GM12878 (cell line): ENCODE measurements at places on chromosomes 6 and 20. TPM values are rescaled to one million over a fixed set of nuclear protein-coding genes. Genes with fewer than 3 reads are reported as not detected.

GRCh38 chr20:35541118-35541782, 628 bp upstream of the ERGIC3 start:
- H3K4me1 ChIP-seq = peaks cover 12% of the 10 kb centered on the region
- no peaks in the 10 kb centered on the region for H3K27me3 ChIP-seq
- no peak for DNase-seq
- no peak overlapping the region for H3K27ac ChIP-seq
- no peaks in the 10 kb centered on the region; the same call in 1 of the 2 replicates for H3K36me3 ChIP-seq

DNA sequence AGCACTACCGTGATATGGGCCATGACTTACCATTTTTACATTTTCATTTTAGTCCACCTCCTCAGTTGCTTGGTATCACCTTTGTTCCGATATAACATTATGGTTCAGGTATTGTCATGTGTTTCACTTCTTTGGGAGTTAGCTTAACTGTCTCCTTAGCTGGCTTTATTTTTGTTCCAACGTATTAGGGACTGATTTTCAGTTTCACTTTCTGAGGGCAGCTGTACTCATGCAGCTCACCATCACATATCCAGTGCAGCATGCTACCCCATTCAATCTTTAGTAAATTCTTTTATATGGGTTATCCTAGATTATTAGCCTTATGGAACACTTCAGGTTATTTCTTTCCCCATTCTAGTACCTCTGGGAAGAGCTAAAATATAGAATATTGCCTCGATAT, 362.2 kb upstream of the IRAK1BP1 start:
- H3K27ac ChIP-seq = no peak overlapping the region
- no peak for DNase-seq
- H3K36me3 ChIP-seq = no peaks in the 10 kb centered on the region
- no peaks in the 10 kb centered on the region for H3K27me3 ChIP-seq

DNA sequence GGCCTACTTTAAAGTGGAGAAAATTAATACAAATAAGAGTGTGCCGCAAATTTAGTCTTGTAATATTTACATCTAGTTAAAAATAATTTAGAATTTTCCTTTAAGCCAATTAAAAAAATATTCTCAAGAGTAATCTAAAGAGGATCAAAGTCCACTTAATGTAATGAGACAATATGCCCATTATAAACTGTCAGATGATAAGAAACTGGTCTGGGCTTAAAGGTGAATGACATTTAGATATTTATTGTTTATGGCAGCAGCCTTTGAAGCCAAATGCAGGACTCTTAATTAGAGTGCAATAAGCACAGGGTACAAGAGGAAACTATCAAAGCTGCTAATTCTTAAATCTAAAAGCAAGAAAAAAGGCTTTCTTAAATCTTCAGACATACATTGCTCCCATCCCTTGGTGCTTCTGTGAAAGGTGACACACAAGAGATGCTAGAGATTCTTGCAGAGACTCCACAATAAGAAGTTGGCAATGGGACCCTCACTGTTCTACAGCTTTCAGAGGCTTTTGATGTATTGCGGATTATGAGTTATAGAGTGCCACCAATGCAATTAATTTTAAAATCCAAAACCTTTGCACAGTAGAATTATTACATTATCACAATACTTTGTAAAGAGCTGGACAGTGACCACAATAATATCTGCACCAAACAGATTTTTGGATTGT, 116.1 kb downstream of the MAN1A1 start:
- H3K27me3 ChIP-seq = no peaks in the 10 kb centered on the region
- no peaks in the 10 kb centered on the region for H3K36me3 ChIP-seq
- no peaks in the 10 kb centered on the region for H3K4me1 ChIP-seq
- DNase-seq = no peak

The CTAGE9 gene
- total RNA-seq = not detected in 2 replicates

DNA sequence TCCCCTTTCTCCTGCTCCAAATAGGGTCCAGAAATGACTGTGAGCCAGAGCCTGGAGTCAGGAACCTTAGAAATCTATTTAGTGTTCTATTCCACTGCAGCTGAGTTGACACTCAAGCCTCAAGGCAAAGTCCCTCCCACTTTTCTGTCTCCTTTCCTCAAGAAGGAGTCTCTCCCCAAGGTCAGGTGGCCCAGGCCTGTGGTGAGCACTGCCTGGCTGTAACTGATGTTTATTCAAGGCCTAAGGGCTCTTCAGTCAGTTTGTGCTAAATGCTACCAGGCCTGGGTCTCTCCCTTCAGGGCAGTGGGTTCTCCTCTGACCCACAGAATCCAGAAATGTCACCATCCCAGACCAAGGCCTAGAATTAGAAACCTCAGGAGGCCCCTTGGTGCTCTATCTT, 1042.9 kb upstream of the EPHA7 start:
- H3K4me3 ChIP-seq = no peak overlapping the region
- no peak overlapping the region for H3K27ac ChIP-seq
- H3K4me1 ChIP-seq = no peaks in the 10 kb centered on the region
- H3K36me3 ChIP-seq = no peaks in the 10 kb centered on the region
- no peaks in the 10 kb centered on the region for H3K27me3 ChIP-seq

DNA sequence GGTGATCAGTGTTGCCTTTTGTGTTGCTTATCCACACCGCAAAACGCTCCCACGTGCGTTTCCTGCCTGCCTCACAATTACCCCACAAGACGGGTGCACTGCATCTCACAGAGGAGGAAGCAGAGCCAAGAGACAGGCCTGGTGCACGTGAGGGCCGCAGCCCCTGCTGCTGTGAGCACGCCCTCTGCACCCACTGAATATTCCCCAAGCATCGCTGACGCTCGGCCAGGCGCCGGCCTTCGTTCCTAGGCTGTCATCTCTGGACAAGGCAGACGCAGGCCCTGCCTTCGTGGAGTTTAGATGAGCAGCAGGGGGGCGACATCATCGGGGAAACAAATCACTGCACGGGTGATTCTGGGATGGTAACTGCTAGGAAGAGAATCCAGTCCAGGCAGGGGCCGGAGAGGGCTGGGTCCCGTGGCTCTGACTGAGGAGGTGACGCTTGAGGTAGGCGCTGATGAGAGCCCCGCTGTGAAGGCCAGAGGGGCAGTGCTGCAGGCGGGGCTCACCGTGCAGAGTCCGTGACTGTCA, 162.4 kb upstream of the QKI start:
- no peaks in the 10 kb centered on the region for H3K4me1 ChIP-seq
- no peak overlapping the region for H3K27ac ChIP-seq
- H3K27me3 ChIP-seq = peaks cover 3% of the 10 kb centered on the region; the same call in 1 of the 2 replicates

The ARHGAP18 gene
- total RNA-seq = 32.3 and 35.0 TPM in 2 replicates

- peaks cover 5% of the 10 kb centered on the region; the same call in 1 of the 2 replicates for H3K36me3 ChIP-seq
- no peaks in the 10 kb centered on the region for H3K27me3 ChIP-seq
- H3K4me3 ChIP-seq = no peak overlapping the region
- peaks cover 19% of the 10 kb centered on the region for H3K4me1 ChIP-seq
Measured at GRCh38 chr20:33837096-33837830, 26.1 kb downstream of the CHMP4B start.

- H3K27ac ChIP-seq = no peak overlapping the region
- no peak overlapping the region for H3K4me3 ChIP-seq
- DNase-seq = no peak
- no peaks in the 10 kb centered on the region for H3K27me3 ChIP-seq
- H3K36me3 ChIP-seq = no peaks in the 10 kb centered on the region
- H3K4me1 ChIP-seq = no peaks in the 10 kb centered on the region
Measured at GRCh38 chr20:18263723-18264122, 24.6 kb upstream of the ZNF133 start.

- no peaks in the 10 kb centered on the region for H3K36me3 ChIP-seq
- H3K27me3 ChIP-seq = no peaks in the 10 kb centered on the region
- DNase-seq = no peak
- no peaks in the 10 kb centered on the region for H3K4me1 ChIP-seq
- H3K4me3 ChIP-seq = no peak overlapping the region
Measured at GRCh38 chr6:22350109-22350508, 53.3 kb upstream of the PRL start.

DNA sequence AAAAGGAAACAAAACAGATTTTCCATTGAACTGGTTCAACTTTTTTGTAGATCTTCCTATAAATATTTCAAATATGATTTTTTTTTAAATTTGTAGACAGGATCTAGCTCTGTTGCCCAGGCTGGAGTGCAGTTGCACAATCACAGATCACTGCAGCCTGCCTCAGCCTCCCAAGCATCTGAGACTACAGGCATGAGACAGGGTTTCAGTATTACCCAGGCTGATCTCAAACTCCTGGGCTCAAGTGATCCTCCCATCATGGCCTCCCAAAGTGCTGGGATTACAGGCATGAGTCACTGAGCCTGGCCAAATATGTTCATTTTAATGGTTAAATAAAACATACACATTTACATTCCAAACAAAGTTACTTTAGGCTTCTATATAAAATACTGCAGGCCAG, 33.6 kb downstream of the SAMHD1 start:
- no peak overlapping the region for H3K4me3 ChIP-seq
- no peaks in the 10 kb centered on the region for H3K4me1 ChIP-seq
- peaks cover 4% of the 10 kb centered on the region; the same call in 1 of the 2 replicates for H3K36me3 ChIP-seq
- H3K27ac ChIP-seq = no peak overlapping the region
- H3K27me3 ChIP-seq = no peaks in the 10 kb centered on the region
- no peak for DNase-seq
